GM18507 (cell line): ENCODE measurements at places on chromosomes 11 and 22.

DNA sequence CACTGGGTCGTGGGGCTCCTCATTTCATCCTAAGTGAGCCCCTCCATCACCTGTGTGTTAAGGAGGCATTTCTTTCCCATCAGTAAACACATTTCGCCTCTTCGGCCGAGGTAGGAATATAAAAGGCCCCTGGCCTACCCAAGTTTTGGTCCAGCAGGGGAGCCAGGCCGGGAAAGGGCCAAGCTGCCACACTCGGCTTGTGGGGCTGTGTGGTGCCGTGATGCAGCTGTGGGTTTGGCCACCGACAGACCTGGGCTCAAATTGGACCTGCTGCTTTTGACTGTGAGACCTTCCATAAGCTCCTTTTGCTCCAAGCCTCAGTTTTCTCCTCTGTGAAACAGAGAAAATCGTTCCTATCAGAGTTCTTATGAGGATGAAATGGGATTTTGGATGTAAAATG, 771 bp downstream of the NDUFV1 start:
- DNase-seq: no peak

DNA sequence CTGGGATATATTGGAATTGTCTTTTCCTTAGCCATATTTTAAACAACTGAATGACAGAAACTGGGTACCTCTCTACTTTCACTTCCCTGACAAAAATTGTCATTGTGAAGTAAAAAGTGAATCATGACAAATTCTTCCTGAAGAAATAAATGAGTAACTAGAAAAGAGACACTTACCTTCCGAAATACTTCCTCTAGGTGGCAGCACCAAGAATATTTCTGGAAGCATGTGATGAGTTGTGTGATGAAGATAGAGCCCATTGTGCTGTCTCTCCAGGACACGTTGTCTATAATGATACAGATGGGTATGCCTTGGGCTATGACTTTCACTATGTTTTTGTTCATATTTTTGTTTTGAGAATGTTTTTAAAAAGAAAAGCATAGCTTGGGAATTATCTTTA, 21.5 kb downstream of the CASP4 start:
- DNase-seq: no peak

- DNase-seq: no peak
Measured at GRCh38 chr22:36386900-36387708, 663 bp downstream of the MYH9 start.

DNA sequence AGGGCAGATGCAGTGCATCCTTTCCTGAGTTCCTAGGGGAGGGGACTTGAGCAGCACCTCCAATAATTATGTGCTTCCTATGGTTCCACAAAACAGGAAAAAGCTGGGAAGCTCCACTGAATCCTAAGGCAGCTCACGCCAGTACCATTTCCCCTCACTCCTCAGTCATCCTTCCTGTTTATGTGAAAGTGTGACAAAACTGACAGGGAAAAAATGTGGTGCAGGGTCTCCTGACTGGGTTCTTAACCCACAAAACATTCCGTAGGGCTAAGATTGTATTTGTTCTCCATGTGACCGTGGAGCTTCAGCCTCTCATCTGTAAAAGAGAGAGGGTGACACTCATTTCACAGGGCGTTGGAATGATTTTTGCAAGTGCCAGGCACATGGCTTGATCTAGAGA, 12.2 kb upstream of the LYVE1 start:
- no peak for DNase-seq

- no peak for DNase-seq
Measured at GRCh38 chr22:20117633-20118299, 740 bp upstream of the TRMT2A start.

- DNase-seq: no peak
Measured at GRCh38 chr22:44712962-44713361, 11.0 kb downstream of the PRR5 start.

GRCh38 chr11:32172848-32173834, 82.3 kb downstream of the RCN1 start:
- DNase-seq: no peak

DNA sequence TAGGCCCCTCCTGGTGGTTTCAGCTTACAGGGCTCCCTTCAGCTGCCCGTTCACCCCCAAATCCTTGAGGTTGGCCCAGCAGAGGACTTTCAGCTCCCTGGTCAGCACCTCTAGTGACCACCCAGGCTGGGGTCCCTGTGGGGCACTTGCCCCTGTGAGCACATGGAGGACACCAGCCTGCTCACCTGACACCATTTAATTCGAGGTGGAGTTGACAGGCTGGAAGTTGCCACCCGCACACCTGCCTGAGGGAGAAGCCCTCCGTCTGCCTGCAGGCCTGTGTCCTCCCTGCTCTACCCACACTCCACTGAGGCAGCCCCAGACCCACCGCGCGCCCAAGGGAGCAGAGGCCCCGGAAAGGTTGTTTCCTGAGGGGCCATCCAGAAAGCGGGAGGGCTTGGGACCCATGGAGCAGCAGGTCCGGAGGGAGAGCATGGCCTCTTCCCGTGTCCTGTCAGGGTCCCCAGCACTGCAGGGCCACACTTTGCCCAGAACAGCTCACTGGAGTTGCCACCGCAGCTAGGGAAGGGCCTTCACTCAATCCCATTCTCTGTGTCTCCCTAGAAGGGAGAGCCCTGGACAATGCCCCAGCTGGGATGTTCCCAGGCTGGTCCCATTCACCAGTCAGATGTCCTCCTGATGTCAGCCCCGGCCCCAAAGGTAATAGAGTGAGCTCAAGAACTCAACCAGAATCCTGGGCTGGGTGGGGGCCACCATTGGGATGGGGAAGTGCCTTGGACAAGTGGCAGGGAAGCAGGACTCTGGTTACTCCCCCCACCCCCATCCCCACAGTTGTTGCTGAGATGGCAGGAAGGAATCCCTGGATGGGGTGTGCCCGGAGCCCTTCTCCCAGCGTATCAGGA, 82.4 kb downstream of the MED15 start:
- no peak for DNase-seq

GRCh38 chr22:42630211-42630610, 10.2 kb downstream of the ATP5MGL start:
- DNase-seq: no peak

DNA sequence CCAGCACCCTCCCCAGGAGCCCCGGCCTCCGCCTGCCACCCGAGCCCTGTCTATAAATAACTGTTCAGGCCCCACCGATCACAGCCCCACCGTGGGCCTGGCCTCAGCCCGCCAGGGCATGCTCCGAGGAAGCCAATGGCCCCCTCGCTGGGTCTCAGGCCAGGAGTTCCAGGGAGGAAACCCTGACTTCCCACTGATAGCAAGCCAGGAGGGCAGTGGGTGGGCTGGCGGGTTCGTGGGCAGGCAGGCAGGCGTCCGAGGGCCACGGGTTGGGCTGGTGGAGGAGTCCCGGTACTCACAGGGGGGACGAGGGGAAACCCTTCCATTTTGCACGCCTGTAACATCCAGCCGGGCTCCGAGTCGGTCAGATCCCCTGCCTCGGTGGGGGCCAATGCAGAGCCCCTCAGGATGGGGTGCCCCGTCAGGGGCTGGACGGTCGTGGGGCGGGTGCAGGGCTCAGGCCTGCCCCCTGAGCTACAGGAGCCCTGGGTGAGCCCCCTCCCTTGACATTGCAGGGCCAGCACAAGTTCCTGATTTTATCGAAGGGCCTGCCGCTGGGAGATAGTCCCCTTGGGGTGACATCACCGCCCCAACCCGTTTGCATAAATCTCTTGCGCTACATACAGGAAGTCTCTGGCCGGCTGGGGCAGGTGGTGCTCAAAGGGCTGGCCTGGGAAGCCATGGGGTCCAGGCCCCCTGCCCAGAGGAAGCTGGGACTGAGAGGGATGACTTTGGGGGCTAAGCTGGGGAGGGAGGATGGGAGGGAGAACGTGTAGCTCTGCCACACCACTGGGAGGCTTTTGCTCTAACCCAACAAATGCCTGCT, at the start of gene SPI1:
SPI1 (minus strand) TSS at position 538 of the 826 bp plus-strand sequence; CDS start at position 344, 194 bp downstream.
- DNase-seq: peak; percentile 76

DNA sequence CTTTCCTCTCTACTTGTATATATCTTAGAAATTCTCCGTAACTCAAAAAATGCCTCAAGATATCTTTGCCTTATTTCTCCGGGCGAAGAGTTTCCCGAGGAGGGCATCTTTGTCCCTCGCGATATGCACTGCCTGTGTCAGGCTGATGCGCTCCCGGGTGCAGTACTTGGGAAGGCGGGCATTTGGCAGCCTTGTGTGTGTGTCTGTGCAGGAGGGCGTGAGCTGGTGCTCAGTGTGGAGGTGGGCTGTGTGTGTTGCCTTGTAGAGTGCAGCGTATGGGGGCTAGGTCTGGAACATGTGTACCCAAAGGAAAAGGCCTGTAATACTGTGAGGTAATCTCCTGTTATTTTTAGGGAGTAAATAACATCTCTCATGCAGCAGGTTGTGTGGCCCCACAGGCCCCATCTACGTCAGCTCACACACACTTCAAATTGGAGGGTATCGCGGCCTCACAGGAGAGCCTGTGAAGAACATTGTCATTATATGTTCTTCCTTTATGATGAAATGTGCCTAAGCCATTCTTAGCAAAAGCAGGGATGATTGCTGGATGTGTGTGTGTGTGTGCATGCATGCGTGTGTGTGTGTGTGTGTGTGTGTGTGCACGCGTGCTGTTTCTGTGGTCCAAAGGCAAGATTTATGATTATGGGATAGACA, 77.5 kb downstream of the KCNJ1 start:
- DNase-seq: no peak

- no peak for DNase-seq
Measured at GRCh38 chr11:36222831-36223635, 66.2 kb downstream of the COMMD9 start.

DNA sequence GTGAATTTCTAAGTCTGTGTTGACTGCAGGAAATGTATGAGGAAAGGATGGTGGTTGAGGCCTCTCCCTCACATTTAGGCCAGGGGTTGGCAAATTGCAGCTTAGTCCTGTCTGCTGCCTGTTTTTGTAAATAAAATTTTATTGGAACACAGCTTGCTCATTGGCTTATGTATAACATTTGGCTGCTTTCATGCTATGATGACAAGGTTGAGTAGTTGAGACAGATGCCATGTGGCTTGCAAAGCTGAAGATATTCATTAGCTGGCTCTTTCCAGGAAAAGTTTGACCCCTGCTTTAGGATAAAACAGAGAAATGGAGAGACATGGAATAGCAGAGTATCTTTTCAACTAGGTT, 46.2 kb downstream of the BCR start:
- no peak for DNase-seq
